ENCODE measurements at places on chromosomes 6 and 20.

GRCh38 chr6:105501826-105502344, 99.0 kb upstream of the PREP start:
- DNase-seq = no peak

DNA sequence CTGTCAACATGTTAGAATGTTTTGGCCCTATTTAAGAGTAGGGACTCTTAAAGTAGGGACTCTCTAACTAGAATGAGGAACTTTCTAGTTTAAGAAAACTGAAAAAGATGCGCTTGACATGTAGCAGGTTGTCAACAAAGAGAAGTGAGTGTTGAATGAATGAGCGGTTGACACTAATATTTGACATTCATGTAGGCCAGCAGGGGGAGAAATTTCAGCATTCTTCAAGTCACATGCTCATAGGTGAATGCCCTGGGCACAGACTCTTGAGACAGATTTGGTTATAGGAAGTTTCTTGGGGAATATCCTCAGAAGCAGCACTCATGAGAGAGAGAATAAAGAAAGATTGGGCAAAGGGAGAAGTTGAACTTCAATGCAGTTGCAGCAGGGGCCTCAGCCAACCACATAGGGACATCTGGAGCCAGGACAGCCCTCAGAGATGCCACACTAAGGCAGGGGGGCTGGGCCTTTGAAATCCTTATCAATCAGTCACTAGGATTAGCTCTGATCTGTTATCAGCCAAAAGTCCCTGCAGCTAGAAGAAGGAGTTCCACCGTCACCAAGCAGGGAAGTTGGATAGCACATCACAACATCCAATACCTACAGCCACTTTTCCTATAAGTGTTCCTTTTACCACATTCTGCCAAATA, 145.1 kb upstream of the FKBP1C start:
- DNase-seq = no peak

GRCh38 chr20:4873396-4873795, 127.9 kb downstream of the SLC23A2 start:
- DNase-seq = no peak

DNA sequence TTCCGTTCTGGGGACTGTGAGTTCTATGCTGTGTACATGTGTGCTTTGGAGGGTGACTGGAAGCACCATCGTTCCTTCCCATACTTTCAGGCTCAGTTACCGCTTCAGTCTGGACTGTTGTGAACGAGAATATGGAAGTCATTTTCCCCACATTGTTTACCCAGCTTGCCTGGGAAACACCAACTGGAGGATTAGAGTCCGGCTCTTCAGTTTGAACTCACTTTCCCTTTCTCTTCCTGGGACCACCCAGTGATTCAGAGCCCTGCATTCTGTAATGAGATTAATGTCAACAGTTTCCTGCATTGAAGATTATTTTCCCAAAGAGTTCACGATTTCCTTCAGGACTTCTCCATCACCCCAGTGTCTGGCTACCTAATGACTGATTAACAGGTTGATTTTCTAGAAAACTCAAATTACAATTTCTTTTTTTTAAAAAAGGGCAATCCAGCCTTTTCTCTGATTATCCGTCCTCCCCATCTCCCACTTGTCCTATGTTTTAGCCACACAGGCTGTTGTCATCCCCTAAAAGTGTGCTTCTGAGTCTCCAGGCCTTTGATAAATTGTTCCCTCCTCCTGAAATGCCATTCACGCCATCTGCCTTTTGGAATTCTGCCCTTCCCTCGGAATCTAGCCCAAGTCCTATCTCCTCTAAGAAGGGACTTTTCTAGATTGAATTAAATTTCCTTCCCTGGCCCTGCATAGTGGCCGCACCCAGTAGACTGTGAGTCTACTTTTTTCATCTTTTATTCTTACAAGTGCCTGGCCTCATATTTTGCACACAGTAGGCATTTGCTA, 3.3 kb upstream of the TAGAP start:
- no peak for DNase-seq

- no peak for DNase-seq
These were observed 223.2 kb upstream of the TSHZ2 start for GRCh38 chr20:52748990-52749389.

DNA sequence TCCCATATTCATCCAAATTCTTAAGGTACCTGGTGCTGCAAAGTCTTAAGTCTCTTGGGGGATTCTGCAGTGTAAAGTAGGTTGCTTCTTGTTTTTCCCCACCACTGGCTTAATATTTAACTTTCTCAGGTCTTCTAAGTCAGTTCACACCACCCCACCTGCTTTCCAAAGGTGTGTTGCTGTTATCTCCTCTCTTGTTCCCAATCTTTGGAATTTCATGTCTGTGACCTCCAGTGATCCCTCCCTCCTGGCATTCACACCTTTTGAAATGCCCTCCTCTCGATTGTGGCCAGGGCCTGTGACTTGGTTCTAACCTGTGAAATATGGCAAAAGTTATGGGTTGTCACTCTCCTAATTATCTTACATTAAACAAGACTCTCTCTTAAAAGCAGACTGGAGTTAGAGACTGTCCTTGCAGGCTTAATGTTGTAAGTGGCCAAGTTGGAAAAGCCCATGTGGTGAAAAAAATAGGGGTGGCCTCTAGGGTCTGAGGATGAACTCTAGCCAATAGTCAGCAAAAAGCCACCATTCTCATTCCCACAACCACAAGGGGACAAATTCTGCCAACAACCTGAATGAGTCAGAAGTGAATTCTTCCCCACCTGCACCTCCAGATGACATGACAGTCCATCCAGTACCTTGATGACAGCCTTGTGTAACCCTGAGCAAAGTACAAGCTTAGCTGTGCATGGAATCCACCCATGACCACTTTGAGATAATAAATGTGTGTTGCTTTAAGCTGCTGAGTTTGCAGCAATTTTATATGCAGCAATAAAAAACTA, 45.1 kb downstream of the ADGRF1 start:
- no peak for DNase-seq

DNA sequence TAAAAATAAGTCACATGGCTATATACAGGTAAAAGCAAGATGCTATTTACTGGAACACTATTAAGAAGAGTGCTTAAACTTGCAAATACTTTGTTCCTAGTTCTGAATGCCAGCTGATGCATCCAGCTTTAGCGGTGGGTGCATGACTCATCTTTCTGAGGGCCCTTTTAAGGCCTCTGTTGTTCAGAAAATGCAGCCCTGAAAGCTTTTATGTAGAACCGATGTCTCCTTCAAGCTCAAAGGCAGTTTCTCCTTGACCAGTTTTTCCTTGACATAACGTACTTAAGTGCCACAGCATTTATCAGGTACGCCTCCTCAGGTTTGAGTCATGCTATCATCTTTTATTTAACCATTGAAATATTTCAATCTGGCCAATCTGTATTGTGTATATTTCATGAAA, 82.8 kb downstream of the MLIP start:
- no peak for DNase-seq

DNA sequence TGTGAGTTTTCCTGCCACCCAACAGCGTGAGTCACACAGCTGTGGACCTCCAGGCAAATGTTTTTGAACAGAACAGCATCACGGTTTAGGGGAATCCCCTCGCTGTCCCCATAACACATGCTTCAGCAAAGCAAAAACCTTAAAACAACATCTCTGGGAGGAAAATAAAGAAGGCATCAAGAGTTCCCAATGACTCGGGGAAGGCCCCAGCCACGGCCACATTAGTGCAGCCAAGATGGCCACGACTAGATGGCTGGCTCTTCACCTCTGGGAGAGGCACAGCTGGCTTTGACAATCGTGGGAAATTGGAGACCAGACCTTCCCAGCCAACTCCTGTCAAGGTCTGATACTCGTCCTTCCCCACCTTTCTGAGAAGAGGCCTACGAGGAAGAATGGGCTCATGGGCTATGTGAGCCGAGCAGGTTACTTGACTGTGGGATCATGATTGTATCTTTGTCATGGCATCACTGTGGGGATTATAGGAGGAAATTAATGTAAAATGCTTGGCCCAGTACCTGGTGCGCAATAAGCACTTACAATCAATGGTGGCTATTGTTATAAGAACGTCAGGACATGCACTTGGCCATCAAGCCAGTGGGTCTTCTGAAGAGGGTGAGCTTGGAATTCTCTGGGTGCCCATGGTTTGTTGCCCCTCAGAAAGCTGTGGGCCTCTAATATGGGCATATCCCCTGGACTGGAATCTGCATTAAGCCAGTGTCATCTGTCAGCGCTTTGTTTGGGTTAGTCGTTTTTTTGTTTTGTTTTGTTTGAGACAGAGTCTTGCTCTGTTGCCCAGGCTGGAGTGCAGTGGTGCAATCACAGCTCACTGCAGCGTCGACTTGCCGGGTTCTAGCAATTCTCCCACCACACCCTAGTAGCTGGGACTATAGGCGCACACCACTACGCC, 43.6 kb downstream of the FGD2 start:
- peak; percentile 63 for DNase-seq

DNA sequence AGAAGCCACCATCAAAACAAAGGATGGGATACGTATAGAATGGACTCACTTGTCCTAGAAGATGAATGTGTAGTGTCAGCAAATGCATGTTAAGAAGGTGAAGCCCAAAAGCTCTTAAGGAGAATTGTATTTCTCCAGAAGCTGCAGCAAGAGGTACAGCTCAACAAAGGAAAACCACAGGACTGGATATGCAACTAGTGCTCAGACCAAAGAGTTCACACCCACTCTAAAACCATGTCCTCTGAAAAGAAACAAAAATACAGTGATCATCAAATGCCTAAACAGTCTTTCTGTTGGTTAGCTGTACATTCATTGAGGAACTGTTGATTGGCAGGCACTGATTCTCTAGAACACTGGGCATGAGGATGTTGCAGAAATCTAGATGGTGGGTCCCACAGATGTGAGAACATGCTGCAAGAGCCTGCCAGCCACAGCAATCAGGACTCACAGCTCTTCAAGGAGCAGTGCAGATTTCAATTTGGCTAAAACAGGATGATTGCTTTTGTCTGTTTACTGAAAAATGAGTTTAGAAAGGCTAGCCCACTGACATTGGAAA, 94.6 kb downstream of the COL9A1 start:
- no peak for DNase-seq

DNA sequence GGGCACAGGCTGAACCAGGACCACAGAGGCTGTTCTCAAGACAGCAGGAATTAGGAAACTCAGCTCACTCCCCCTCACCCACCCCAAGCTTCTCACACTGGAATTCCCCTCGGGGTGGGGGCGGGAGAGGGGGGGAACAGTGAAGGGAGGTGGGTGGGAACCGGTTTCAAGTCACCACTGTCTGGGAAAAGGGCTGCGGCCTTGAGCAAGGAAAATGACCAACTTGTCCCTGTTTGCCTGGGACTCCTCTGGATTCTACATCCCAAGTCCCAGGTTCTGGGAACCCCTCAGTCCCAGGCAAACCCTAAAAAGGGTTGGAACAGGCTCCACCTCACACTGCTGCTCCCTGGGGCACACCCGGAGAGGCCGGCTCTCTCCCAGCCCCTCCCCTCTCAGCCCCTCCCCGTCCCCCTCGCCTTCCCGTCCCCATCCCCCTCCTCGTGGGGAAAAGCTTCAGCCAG, 230.7 kb downstream of the TFAP2C start:
- DNase-seq = no peak

- DNase-seq = no peak
These were observed 12.7 kb downstream of the SAYSD1 start for GRCh38 chr6:39102071-39102820.

- no peak for DNase-seq
These were observed 2.6 kb downstream of the DSE start for GRCh38 chr6:116373300-116373699.

DNA sequence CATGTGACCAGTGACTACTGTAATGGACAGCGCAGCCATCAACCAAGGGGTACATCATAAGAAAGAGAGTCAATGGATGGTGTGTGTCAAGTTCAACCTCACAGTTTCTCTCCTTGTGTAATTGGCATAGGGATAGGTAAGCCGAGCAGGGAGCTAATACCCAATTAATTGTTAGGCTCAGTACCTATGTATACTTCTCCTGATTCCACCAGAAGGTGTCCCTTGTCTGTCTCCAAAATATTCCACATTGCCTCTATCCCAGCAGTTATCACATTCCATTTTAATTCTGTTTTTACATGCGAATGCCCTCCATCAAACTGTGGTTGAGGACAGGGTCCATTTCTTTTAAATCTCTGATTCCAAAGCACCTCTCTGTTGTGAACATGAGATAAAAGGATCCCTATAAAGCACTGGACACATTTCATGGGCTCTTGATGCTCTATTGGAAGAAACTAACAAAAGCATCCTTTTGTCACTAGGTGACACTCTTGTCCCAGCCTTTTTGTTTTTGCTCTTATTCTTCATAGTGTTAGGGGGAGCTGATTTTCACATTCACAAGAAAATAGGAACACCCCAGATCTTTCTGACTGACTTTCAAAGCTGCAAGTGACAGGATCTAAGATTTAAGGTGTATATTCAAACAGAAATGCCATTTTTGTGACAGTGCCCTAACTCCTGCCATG, 38.9 kb downstream of the FBXO9 start:
- no peak for DNase-seq

Data from activated CD4-positive, CD25-positive, alpha-beta regulatory T cell treated with anti-CD3 and anti-CD28 coated beads, Interleukin-2, amount 50 U/mL, for 72 hours (primary cell).